Glomerular endothelial cell (primary cell): ENCODE measurements at places on chromosomes 1 and 21.

DNA sequence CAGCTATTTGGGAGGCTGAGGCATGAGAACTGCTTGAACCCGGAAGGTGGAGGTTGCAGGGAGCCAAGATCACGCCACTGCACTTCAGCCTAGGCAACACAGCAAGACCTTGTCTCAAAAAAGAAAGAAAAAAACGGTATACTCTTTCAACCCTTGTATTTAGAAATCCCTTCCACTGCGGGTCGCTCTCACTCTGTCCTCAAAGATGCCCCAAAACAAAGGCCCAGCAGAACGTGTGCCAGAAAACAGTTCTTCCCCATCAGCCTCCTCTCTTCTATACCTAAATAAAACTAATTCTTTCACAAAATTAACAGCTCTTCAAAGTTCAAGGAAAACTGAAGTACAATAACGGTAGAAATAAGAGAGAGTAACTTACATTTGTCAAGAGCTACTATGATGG, 13.2 kb downstream of the SETD4 start:
- DNase-seq, result no peak

DNA sequence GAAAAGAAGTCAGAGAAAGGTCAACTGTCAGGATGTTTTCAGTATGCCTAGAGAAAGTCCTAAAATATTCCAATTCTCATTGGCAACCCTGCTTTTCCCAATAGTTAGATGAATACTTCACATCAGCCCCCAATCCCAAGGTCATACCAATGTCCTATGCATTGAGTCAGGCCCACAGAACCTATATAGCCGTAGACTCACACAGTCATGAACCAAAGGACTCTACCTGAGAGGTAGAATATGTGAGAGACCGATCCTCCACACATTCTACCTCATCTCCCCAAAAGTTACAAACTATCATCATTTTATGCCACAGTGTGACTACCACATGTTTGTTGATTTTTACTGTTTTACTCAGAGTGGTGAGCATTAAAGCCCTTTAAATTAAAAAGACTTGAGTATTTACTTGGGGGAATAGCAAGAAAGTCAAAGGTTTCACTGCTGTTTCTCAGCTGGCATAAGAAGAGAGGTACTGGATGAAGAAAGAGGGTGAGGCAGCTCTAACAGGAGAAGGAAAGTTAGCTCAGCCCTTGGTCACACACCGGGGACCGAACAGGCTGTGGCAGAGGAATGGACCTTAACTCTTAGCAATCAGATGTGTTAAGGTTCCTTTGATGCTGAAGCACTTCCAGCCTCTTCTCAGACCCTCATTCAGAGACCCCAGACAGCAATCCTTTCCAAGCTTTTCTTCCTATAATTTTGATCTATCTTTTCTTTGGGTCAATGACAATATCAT, 937 bp downstream of the CD48 start:
- DNase-seq, result no peak

GRCh38 chr1:117605164-117605773, 579 bp upstream of the TENT5C start:
- DNase-seq, result no peak

- DNase-seq, result no peak
These were observed 32.1 kb downstream of the DYRK1A start for GRCh38 chr21:37398697-37399096.

GRCh38 chr1:10888791-10889649, 92.6 kb upstream of the CASZ1 start:
- no peak for DNase-seq

- no peak for DNase-seq
These were observed 63.6 kb downstream of the GADD45A start for GRCh38 chr1:67748630-67749029.

- DNase-seq, result no peak
These were observed 56.1 kb downstream of the GADD45A start for GRCh38 chr1:67741121-67741520.

DNA sequence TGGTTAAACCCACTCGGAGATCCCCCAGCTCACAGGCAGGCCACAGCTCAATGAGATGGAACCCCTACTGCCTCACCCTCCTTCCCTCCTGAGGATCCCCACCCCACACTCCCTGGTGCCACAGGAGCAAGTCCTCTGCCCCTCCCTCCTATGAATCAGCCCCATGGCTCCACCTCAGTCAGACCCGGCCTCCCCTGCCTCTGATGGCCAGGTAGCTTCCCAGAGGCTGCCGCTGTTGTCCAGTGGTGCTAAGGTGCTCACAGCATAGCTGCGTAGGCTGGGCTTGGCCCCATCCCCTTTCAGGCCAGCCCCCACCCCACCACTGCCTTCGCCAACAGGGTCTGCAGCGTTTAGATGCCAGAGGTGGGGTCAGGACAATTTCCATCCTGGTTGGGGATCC, 98.5 kb upstream of the IGSF21 start:
- DNase-seq, result no peak

- DNase-seq, result no peak
These were observed 20.6 kb downstream of the PGBD2 start for GRCh38 chr1:248926401-248927182.

GRCh38 chr1:110188035-110188618, 22.0 kb upstream of the KCNC4 start:
- no peak for DNase-seq

- peak; percentile 71 for DNase-seq
These were observed 19.7 kb upstream of the RBBP5 start for GRCh38 chr1:205141236-205142101.

GRCh38 chr1:155079210-155079486, 511 bp downstream of the EFNA3 start:
- no peak for DNase-seq

DNA sequence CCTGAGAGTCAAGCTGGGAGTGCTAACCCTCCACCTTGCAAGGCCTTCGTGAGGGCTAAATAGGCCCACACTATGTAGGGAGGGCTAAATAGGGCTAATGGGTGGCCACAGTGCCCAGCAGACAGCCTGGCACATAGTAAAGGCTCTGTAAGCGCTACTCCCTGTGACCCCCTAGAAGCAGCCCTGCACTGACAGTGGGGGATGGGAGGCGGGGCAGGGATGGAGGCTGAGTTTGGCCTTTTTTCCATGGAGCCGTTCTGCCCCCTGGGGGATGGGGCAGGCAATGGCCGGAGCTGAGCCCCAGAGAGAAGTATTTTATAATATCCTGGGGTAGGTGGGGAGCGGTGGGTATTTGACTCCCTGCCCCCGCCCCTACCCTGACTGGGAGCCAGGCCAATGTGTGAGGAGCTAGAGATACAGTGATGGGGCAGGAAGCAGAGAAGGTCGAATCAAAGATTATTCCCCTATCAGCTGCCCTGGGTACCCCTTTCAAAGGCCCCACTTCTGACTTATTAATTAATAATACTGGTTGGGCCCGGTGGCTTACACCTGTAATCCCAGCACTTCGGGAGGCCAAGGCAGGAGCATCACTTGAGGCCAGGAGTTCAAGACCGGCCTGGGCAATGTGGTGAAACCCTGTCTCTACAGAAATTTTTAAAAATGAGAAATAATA, 42.3 kb downstream of the LACTBL1 start:
- no peak for DNase-seq

DNA sequence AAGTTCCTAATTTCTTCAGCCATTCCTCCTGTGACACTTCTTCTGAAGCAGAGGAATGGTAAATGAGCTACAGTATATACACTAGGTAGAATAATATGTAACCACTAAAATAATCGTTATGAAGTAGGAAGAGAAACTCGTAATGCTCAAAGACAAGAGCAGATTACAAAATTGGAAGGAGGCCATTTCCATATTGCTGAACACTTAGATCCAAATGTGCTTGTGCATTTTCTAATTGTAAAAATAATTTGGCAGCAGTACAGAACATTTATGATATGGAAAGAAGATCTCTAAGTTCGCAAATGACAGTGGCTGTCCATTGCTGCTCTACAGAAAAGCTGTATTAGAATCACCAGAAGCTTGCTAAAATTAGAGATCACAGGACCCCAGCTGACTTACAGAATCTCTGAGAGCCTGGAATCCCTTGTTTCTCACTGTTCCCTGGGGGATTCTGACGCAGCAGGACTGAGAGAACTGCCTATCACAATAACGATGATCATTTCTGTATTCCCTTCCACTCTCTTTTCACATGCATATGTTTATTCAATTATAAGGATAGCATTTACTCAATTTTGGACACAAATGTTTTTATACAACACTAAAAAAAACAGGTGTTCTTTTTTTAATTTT, 242.1 kb downstream of the OMA1 start:
- DNase-seq, result no peak
